ENCODE measurements at places on chromosomes 2 and 18.
A peak's percentile ranks its signal among the peaks of the same experiment; 100 is the strongest.

DNA sequence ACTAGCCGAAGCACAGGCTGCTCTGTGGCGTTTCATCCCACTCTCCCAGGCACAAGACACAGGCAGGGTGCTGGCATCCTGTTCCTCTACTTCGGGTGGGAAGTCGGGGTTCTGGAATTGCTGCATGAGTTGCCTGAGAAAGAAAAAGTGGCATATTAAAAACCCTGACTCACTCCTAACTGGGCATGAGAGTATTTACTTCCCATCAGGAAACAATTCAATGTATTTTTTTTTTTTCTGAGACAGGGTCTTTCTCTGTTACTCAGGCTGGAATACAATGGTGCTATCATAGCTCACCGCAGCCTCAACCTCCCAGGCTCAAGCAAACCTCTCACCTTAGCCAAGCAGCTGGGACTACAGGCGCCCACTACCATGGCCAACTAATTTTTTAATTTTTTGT, 7.4 kb downstream of the ODC1 start:
- DNase-seq: no peak

DNA sequence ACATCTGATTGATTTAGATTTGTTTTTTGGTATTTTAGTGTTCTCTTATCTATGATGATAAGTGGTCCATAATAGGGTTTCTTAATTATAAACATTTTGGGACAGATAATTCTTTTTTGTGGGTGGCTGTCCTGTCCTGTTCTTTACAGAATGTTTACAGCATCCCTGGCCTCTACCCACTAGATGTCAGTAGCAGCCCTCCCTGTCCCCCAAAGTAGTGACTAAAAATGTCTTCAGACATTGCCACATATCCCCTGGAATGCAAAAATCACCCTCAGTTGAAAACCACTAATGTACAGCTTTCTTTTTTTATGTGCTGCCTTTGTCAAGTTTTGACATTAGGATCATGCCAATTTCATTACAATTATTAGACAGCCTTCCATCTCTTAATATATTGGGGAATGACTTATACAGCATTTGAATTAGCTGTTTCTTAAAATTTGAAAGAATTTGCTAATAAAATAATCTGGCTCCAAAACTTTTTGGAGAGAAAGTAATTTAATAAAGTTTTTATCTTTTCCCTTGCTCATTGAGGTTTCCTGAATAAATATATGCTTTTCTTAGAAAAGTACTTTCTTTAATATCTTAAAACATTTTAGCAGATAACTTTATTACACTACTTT, 19.5 kb downstream of the WIPF1 start:
- peak; percentile 46 for DNase-seq

GRCh38 chr18:72993250-72993649, 125.5 kb upstream of the NETO1 start:
- DNase-seq: no peak

GRCh38 chr2:169258045-169258601, 104.2 kb downstream of the LRP2 start:
- no peak for DNase-seq

GRCh38 chr2:130915149-130915548, 78.4 kb downstream of the ARHGEF4 start:
- no peak for DNase-seq

DNA sequence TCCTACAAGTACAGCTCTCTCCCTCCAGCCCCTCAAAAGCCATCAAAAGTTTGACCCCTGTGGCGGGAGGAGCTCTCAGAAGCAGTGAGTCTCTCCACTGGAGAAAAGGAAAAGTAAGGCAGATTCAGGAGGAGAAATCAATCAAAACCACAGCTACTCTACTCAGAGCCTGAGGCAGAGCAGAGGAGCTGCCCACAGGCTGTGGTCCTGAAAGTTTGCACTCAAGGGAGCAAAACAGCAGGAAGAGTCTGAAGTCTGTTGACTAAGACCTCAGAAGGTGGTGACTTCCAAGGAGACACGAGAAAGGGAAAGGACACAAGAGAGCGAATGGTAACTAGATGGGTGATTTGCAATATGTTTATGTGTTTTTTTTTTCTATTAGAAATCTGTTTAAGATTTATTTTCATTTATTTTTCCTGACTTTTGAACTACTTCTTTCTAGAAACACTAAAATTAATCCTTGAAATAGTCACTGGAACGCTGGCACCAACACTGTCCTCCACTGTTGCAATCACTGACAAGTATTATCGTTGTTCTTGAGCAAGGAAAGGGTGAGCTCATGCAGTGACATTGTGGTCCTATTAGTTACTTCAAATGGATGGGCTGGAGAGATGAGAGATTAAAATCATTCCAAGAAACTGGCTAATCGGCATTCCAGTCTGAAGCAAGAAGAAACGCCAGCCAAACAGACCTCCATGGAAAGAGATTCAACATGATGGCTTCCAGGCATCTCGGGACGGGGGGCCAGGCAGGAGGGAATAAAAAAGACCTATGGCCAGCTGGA, 35.8 kb downstream of the PID1 start:
- DNase-seq: no peak

GRCh38 chr18:79844999-79845563, 47.3 kb downstream of the KCNG2 start:
- no peak for DNase-seq

DNA sequence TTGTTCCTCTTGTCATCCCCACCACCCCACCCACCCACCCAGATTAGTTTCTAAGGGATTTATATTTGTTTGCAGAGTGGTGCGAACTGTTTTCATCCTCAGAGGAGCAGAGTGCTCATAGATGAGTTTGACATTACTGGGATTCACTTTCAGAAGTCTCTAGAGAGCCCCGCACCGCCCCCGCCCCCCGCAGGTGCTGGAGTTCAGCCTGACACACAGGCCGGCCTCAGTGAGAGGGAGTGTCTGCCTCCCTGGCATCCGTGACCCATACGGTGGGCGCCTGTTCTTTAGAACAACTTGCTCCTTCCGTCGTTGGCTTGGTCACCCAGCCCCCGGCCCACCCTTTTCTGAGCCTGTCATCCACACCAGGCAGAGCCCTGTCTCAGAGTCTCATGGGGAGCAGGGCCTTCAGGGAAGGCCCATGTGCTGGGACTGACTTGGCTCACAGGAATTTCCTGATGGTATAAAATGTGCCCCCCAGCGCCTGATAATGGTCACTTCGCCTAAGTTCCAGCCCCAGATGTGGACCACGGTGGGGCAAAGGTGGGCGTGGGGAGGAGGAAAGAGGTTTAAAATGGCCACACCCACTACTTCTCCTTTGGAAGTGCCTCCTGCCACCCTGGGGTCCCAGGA, 44.3 kb downstream of the HPCAL1 start:
- no peak for DNase-seq

DNA sequence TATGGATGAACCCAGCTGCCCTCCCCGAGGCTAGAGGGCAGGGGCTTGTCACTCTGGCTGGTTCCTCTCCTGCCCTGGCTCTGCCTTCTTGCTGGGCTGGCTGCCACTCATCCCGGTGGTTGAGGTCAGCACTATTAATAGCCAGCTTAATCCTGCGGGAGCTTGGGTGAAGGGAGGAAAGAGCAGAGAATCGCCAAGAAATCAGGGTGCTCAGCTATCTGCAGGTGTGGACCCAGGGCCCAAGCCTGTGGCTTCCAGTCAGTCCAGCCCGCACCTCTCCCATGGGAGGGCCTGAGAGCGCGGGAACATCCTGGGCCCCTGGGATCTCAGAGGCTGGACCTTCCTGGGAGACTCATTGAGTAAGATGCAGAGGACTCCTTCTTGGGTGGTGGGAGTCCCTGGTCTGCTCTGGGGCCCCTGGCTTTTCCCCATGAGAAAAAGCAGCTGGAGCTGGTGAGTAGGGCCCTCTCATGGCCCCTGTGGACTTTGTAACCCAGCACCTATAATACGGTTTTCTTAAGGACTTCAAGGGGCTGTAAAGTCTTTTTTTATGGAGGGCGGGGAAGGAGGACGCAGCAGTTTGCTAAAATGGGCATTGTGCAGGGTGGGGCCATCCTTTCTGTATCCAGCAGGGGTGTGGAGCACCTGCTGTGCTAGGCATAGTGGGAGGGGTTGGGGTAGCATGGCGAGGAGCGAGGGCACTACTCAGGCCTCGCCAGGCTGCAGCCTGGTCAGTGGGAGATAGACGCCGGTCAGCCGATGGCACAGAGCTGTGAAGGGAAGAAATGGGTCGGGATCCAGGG, 27.4 kb upstream of the CNNM3 start:
- no peak for DNase-seq

DNA sequence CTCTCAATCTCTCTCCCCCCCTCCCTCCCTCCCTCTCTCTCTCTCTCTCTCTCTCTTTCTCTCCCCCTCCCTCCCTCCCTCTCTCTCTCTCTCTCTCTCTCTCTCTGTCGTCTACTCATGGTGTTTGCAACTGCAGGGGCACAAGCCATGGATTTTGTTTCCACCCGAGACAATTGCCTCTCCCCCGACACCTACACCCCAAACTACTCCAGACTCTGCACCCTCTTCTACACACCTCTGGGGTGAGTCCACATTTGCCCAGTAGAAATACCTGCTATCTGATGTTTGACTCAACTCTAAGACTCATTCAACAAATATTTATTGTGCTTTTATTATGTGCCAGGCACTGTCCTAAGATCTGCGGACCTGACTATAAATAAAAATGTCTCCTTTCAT, 93.7 kb downstream of the TMEM17 start:
- no peak for DNase-seq

- DNase-seq: peak; percentile 48
These were observed 12.5 kb downstream of the NPC1 start for GRCh38 chr18:23573626-23574431.

- DNase-seq: no peak
These were observed 56.9 kb downstream of the MFSD6 start for GRCh38 chr2:190465060-190465459.

- DNase-seq: no peak
These were observed 207.8 kb downstream of the RND3 start for GRCh38 chr2:150279686-150280085.

- no peak for DNase-seq
These were observed 232.7 kb upstream of the MAP2 start for GRCh38 chr2:209191139-209191538.

- peak; percentile 11 for DNase-seq
These were observed 1.3 kb upstream of the BAZ2B start for GRCh38 chr2:159617646-159618045.

DNA sequence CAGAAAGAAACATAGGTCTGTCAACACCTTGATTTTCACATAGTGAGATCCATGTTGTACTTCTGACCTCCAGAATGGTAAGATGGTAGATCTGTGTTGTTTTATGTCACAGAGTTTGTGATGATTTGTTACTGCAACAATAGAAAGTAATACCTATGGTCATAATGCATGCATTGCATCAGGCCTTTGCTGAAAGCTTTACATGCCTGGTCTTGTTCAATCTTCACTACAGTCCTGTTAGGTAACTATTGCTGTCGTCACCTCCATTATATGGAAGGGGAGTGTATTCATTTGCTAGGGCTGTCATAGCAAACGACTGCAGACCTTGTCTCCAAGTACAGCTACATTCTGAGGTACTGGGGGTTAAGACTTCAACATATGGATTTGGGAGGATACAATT, 243.5 kb downstream of the ANAPC1 start:
- DNase-seq: no peak

- no peak for DNase-seq
These were observed 221.5 kb downstream of the TSN start for GRCh38 chr2:121976926-121977325.

DNA sequence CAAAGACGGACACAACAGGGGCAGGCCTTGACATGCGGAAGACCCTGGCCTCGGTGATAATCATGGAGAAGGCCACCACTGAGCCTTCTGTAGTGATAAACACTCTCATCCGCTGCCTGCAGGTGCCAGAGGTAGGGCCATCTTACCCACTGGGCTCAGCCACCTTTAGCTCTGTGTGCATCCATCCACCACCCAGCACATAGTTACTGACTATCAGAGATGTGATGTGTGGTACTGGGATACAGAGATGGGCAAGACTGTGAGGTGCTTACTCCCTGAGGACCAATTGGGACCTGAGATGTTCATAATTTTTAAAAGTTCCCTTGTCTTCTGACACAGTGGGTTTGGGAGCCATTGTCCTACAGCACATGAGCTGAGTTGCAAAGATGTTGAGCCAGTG, 1.6 kb downstream of the MROH2A start:
- DNase-seq: no peak

GRCh38 chr2:71606244-71606643, 152.9 kb downstream of the DYSF start:
- DNase-seq: no peak

DNA sequence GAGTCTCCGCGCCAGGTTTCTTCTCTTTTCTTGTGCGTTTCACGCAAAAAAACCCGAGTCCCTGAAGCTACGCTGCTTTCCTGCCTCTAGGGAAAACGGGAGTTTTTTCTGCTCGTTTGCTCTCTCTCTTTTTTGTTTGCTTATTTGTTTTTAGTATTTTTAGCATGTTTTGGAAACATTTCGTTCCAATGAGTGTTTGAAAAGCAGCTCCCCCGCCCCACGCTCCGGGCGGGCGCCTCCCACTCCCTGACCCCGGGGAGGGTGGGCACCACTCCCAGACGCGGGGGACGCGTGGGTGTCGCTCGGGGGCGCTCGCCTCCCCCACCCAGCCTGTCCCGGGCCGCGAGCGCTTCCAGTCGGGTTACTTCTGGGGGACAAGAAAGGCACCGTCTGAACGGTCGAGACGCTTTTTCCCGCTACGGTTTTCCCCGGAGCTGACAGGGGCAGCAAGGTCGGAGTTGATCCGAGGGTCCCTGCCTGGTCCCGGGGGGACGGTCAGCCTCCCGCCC, 446 bp upstream of the EFHD1 start:
- DNase-seq: no peak

DNA sequence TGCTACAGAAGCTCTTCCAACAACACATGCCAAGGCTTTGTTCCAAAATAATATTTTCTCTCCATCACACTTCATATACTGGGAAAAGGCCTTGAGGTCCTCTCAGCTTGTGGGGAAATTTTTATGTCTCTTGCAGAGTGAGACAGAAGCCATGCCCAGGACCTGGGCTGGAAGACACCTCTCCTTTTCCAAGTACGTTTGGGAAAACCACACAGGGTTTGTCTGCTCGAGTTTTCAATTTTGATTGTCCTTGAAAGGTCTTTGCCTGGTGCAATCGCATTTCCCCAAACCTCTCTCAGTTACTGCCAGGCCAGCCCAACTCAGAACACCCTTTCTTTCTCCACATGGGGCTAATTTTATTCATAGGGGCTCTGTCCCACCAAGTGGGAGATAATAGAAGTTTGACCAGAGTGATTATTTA, 272.2 kb downstream of the OSR1 start:
- DNase-seq: no peak

DNA sequence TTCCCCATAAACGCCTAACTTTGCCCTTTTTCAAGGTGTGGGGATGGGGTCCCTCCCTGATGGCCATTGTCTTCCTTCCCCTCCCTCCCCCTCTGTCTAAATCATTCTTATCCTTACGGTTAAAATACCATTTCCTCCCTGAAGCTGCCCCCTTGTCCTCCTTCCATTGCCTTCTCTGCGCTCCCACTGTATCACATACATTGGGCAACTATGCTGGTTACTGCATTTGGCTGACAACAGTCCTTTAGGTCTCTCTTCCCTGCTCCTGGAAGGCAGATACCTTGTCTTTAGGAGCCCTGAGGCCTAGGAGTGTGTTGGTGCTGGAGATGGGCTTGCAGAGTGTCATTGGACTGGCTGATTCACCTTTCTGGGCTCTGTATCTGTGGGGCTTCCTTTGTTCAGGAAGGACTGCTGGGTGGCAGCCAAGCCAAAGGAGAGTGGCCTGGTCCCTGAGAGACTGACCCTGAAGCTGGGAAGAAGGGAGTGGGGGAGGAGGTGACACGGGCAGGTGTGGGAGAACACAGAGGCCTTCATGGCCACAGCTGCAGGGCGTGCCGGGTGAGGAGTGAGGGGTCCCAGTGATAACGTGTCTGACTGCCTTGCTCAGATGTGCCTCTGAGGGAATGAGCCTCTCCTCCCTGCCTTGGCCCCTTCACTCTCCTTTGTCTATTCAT, 2.2 kb downstream of the WNT6 start:
- DNase-seq: no peak

- DNase-seq: peak; percentile 3
These were observed 346.7 kb downstream of the RAD51AP2 start for GRCh38 chr2:17171446-17172049.

All from H4 (cell line).